Uterus (tissue), 4 donors: ENCODE measurements at places on chromosomes 4 and X. TPM values are rescaled to one million over a fixed set of nuclear protein-coding genes. Genes with fewer than 3 reads are reported as not detected.

Gene SSX2B
- total RNA-seq, result not detected

Gene LAP3
- total RNA-seq, result 57.4 TPM

Gene YIPF7
- total RNA-seq, result 4.6 TPM

Gene IQCM
- not detected for total RNA-seq

Gene BEX1
- not detected for total RNA-seq

Gene TCEAL6
- 13.6 TPM for total RNA-seq

Gene SLITRK2
- total RNA-seq, result 0.37 TPM

Gene ADH7
- not detected for total RNA-seq

Gene MFAP3L
- 6.6 TPM for total RNA-seq

Gene CSAG2
- total RNA-seq, result not detected

Gene POLN
- 5.8 TPM for total RNA-seq

Gene GABRQ
- not detected for total RNA-seq

Gene FHDC1
- total RNA-seq, result 4.4 TPM

Gene ZNF711
- total RNA-seq, result 0.51 TPM

Gene TLR1
- total RNA-seq, result 21.4 TPM

Gene SPANXA2
- not detected for total RNA-seq

Gene CXorf38
- 17.9 TPM for total RNA-seq

Gene FAM50A
- 27.4 TPM for total RNA-seq

Gene NEXMIF
- total RNA-seq, result 0.77 TPM

Gene FRMPD4
- total RNA-seq, result not detected

Gene CXCL10
- total RNA-seq, result 1.9 TPM

Gene ABCD1
- 12.0 TPM for total RNA-seq

Gene NMU
- not detected for total RNA-seq

Gene NPY2R
- not detected for total RNA-seq

Gene LIMCH1
- total RNA-seq, result 49.5 TPM

Gene DNASE1L1
- total RNA-seq, result 27.4 TPM

Gene CLNK
- not detected for total RNA-seq

Gene RAP2C
- total RNA-seq, result 86.6 TPM

Gene TCP11X2
- not detected for total RNA-seq

Gene L1CAM
- 5.1 TPM for total RNA-seq

Gene ZAR1
- total RNA-seq, result 0.41 TPM

Gene TADA2B
- total RNA-seq, result 23.3 TPM
